Epithelial cell of prostate (primary cell): ENCODE measurements at places on chromosomes 16 and 17.

- DNase-seq = no peak
These were observed 31.1 kb upstream of the JPH3 start for GRCh38 chr16:87570938-87571867.

- no peak for DNase-seq
These were observed 149.0 kb downstream of the NTN1 start for GRCh38 chr17:9170336-9170735.

GRCh38 chr17:58301504-58302150, 20.9 kb upstream of the MPO start:
- DNase-seq = no peak

- no peak for DNase-seq
These were observed 522 bp downstream of the NAGS start for GRCh38 chr17:44004761-44005526.
